ENCODE measurements at places on chromosomes 12 and 14.
A peak's percentile ranks its signal among the peaks of the same experiment; 100 is the strongest.

GRCh38 chr14:85409481-85410210 is 120.3 kb upstream of the FLRT2 start:
- peak; percentile 28 for DNase-seq

DNA sequence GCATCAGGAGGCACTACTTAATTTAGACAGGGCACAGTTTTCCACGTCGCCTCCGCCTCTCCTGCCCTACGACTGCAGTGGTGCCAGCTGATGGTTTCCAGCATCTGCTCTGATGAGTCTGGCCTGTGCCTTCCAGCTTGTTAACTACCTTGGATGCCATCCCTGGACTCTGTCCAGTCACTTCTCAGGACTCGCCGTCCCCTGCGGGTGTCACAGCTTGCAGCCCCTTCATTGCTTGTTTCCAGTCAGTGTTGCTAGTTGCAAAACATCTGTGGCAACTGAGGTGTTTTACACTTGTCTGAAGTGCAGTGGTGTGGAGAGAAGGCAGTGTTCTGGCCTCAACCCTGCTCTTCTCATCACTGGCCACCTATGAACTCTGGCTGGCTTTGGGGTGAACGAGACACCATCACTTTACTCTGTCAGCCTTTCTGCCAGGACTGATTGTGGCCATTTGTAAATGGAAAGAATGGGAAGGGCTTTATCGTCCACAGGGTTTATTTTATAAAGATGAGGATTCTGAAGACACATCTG is 8.3 kb downstream of the ADGRD1 start:
- no peak for DNase-seq

GRCh38 chr12:12334367-12335040 is 15.5 kb downstream of the MANSC1 start:
- DNase-seq = peak; percentile 48

DNA sequence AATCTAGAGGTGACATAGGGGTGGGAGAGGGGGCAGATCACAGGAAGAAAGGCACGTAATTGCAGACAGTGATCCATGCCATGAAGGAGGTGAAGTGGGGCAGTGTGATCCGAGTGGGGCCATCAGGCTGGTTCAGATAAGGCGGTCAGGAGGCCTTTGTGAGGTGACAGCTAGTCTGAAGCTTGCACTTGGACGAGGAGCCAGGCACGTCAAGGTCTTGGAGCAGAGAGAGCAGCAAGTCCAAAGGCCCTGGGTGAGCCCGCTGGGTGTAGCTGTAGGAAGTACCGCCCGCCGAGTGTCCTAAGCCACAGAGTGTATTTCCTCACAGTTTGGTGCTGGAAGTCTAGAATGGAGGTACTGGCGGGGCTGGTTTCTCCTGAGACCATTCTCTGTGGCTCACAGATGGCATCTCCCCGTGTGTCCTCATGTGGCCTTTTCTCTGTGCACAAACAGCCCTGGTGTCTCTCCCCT is 23.6 kb downstream of the RHOF start:
- no peak for DNase-seq

DNA sequence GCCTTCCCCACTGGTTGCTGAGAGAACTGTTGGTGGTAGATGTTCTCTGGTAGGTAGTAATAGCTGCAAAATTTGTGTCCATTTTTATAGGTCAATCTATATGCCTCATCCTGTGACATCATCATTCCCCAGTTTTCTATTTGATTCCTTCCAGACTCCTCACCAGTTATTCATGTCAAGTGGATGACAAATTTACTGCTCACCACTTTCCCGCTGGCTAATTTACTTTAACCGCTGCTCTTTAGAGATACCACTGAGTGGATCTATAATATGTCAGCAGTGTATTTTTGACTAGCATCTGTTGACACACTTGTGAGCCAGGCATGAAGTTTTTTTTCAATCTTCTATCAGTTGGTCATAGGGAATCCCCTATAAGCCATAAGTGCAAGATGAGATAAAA is 24.6 kb downstream of the GPR65 start:
- no peak for DNase-seq

DNA sequence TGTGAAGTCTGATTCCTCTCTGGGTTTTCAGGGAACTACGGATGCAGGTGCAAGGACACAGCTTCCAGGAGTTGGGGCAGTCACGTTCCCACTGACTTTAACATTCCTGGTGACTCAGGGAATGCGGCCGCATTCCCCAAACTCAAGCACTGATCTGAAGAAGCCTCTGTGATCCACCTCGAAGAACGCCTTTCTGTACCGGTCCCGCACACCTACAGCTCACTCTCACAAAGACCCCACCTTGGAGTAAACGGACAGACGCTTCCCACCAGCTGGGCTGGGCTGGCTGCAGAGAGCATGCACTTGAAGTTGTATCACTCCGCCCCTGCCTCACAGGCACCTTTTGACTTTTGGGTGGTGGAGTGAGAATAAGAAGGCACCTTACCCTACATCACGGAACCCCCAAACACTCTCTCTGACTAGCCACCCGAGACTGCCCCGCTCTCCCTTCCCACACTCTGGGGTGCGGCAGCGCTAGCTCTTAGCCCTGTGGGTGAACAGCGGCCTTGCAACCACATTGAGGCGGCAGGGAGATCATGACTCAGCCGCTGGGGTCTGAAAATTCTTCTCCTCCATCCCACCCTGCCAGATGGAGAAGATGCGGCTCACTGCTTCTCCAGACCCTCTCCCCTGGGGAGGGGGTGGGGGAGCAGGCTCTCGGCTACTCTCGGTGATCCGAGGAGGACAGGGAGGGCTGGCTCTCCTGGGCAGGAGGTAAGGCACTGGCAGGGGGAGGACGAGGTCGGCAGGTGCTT is 23.7 kb upstream of the HDAC7 start:
- DNase-seq = no peak
